ENCODE measurements at places on chromosomes 6 and 20. TPM values are rescaled to one million over a fixed set of nuclear protein-coding genes. Genes with fewer than 3 reads are reported as not detected.
A peak's percentile ranks its signal among the peaks of the same experiment; 100 is the strongest.

DNA sequence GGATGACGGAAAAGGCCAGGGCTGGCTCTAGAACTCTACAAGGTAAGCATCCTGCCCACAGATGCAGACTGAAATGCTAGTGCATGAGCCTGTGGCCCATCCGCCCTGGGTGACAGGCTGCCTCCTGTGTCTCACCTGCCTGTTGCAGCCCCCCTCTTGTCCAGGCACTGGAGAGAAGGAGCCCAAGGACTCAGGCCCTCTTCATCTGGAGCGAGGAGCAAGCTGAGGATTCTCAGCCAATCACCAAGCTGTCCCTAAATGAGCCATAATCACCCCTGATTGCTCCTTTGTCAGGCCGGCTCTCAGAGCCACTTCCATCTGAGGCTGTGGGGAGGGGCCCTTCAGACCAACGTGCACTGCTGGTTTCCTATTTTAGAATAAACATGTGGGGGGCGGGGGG, 10.0 kb upstream of the SLC32A1 start:
- DNase-seq, result no peak

LRRN4 gene
- total RNA-seq, result 20.8 TPM

DNA sequence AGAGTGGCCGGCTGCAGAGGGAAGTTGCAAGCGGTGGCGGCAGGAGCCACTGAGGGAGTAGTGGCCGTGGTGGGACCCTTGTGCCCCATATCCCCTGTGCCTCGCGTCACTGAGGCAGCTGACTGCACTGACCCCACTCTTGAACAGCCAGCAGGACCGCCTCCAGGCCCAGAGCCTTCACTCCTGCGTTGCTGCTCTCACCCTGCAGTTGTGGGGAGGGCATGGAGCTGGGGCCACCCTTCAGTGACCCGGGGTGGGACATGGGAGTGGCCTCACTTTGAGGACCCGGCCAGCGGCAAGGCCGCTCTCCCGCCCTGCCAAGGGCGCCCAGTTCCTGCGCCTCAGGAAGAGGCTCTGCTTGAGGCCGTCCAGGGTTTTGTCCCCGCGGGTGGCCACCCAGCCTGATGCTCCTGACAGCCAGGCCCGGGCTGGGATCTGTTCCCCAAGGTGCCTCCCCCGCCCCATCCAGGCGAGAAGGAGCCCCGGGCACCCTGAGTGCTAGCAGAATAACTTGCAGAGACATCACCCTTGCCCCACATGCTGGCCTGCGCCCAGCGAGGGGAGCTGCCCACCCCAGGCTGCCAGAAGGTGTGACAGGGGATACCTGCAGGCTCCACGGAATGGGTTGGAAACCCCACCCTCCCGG, 44.4 kb downstream of the HLA-DRA start:
- no peak for DNase-seq

DNA sequence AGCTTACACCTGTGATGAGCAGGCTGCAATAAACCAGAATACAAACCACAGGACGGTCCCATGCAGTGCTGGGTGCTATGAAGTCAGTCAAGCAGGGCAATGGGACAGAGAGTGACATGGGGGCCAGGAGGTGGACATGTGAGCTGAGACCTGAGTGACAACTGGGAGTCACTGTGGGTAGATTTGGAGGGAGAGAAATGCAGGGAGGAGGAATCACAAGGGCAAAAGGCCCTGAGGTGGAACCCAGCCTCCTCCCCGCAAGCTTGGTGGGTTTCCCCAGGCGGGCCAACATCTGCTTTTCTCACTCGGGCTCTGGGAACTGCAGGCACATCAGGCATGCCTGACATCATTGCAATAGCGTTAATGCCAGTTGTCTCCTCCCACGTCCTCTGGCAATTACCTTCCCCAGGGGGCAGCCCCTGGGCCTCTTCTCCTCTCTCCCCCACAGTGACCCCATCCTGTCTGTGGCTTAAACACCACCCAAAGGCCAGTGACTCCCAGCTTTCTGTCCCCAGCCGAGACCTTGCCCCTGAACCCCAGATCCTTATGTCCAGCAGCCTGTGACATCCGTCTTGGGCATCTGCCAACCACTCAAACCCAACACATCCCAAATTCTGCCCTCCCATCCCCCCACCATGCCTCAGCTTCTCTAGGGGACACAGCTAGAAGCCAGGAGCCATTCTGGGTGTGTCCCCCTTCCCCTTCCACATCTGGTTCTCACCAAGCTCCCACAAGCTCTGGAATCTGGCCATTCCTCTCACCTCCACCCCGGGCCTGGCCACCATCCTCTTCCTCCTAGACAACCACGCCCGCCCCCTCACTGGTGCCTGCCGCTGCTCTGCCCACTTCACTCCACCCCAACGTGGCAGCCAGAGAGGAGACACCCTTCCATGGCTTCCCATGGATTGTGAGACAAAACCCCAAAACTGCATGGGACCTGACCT, 28.2 kb downstream of the PDRG1 start:
- DNase-seq, result no peak

NRSN1 gene
- not detected for total RNA-seq

BMP7 gene
- total RNA-seq, result 3.8 TPM

SH3BGRL2 gene
- 54.4 TPM for total RNA-seq

GRCh38 chr6:158868890-158869825, 50.0 kb upstream of the EZR start:
- peak; percentile 94 for DNase-seq

DNA sequence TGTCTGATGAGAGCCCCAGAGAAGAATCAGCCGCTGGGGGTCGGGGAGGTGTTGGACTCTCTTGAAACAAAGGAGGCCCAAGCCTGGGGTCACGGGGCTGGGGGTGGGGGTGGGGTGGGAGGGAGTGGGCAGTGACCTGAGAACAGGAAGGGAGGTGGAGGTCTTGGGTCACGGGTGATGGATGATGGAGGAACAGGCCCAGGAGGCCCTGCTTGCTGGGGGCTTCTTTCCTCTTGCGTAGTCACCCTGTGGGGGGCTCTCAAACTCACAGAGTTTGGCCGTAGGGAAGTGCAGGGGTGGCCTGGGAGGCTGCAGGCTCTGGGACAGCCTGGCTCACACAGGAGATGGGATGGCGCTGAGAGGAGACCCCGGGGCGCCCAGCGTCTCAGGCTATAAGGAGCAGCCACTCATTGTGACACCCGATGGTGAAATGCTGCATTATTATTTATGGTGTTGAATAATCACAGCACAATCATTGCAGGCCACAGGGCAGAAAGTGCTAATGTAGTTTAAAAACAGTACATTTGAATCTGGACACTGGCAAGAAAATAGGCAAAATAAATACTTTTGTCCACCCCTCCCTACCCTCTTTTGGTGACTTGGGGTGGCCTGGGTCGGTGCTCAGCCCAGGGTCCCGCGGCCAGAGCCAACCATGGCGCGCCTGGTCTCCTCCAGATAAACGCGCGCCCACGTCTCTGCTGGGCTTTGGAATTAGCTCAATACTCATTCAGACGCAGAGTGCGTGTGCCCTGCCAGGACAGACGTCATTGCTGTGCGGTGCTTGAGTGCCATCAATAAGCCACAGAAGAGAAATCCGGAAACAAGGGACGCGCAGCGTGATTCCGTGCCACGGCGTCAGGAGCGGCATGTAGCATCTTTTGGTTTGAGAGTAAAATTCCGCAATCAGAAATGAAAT, 27.3 kb upstream of the BHLHE23 start:
- DNase-seq, result no peak

DNA sequence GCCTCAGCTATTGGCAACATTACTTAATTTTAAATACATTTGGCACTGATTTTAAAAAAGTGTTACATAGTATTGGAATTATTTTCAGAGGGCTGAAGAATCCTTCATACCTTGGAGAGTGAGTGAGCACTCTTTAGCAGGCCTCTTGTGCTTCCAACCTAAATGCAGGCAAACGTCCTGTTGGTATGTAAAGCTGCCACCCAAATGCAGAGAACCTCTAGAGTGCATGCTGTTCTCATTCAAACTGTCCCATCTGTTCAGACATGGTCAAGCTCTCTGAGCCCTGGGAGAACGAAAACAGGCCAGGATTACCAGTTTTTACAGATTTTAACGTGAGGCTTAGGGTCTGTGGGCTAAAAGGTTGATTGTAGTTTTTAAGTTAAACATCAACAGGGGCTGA, 378.0 kb upstream of the FLRT3 start:
- no peak for DNase-seq

DNA sequence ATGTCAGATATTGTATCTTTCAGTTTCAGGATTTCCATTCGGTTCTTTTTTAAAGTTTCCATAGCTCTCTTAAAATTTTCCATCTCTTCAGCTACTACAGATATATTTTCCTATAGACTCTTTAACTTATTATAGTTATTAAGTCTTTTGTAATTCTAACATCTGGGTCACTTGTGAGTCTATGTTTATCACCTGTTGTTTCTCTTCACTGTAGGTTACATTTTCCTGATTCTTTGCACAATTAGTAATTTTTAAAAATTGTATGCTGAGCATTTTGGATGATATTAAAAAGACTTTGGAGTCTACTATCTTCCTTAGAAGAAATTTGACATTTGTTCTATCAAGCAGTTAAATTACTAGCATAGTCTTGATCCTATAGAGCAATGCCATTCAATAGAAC, 140.7 kb downstream of the QRSL1 start:
- DNase-seq, result no peak

DNA sequence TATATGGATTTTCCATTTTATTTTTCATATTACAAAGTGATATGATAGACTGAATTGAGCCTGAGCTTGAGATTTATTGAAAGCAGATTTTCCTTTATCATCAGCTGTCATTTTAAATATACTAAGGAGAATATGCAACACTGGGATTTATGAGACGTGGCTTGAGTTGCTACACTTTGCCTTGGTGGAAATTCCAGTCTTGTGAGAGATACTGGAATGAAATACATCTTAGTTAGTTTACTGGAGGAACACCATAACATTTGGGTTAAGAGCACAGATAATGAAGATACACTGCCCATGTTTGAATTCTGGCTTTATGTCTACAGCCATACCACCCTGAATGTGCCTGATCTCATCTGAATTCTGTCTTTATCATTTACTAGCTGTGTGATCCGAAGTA, 86.5 kb upstream of the IFNGR1 start:
- DNase-seq, result no peak

DNA sequence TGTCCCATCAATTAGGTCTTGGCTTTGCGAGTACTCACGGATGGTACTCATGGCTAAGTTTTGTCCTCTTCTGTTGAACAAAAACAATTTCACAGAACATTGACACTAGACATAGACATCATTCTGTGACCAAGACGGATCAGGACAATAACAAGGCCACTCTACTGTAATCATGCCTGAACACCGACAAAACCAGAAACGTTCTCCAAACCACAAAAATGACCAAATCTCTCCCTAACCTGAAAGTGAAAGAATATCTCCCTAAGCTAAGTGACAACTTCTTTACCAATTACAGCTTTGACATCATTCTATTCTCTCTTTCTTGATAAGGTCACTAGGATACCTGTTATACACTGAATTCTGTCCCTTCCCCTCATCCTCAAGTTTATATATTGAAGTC, 40.0 kb upstream of the SLC2A12 start:
- DNase-seq, result no peak

- peak; percentile 9 for DNase-seq
Measured at GRCh38 chr6:166939894-166940293, 16.5 kb downstream of the RNASET2 start.

Measured in breast epithelium (tissue), 4 donors.